ENCODE measurements at places on chromosomes 1 and 21.
A peak's percentile ranks its signal among the peaks of the same experiment; 100 is the strongest.

- no peak for DNase-seq
These were observed 274.4 kb upstream of the FMN2 start for GRCh38 chr1:239817276-239817675.

DNA sequence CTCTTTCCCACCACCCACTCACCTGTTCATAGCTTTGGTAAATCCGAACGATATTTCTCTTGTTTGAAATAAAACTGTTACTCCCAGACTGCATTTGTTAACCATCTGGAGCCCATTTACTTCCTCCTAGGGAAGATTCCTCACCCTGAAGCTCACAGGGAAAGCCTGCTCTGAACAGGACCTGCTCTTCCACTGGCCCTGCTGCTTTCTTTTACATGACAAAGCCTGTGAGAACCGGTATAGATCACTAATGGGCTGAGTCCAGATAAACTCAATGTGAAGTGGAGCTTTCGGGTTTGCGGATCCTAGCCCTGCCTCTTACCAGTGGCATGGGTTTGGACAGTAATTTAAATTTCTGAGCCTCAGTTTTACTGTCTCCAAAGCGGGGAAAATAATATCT is 45.2 kb downstream of the FAM163A start:
- no peak for DNase-seq

DNA sequence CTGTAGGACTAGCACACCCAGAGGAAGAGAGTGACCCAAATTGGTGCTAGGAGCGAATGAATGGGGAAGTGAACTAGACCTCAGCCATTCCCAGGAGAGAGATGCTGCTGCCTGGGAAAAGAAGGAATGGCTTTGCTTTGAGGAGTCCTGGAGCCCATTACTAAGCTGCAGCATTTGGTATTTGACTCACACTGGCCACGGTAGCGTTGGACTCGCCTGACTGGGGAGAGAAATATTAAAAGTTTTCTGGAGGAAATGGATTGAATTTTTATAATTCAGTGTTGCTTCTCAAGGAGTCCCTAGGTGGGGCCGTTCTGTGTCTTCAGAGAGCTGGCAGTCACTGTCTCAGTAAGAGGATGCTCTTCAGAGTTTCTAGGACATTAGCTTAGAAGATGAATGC is 40.2 kb downstream of the PIK3CD start:
- DNase-seq = no peak

DNA sequence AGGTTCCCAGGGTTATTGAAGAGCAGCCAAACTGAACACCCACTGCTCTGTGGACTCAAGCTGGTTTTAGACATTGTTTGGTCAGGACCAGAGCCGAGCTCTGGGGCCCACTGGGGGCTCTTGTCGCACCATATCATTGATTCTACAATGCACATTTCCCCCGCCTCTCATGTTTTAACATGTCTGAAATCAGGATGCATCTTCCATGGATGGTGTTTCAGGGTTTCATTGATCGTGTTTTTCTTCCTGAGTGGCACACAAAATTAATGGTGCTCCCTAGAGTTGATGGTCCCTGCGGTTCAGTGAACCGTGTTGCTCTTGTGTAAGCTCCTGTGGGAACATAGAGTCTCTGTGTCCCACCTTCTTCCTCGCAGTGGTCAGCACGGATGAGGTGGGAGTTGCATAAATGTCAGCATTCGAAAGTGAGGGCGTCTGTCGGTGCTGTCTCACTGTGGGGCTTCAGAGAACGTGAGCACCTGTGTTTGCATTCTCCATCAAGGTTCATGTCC is 38.3 kb downstream of the GALNT2 start:
- no peak for DNase-seq

DNA sequence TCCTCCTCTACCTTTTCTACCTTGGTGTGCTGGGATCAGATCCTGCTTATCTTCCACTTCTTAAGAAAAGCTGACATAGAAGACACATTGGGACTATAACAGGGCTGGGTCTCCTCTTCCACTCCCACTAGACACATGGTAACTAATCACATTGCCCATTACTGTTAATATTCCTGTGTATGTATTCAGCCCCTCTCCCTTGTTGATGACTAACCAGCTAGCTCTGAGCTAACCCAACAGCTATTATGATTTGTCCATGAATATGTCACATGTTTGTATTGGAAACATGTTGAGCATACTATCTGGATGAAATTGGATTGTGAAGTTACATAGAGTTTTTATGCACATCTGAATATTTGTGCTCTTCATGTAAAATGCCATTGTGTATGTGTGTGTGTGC is 52.9 kb downstream of the MPZL1 start:
- no peak for DNase-seq

GRCh38 chr1:22030473-22030872 is 22.0 kb upstream of the CDC42 start:
- DNase-seq = no peak

DNA sequence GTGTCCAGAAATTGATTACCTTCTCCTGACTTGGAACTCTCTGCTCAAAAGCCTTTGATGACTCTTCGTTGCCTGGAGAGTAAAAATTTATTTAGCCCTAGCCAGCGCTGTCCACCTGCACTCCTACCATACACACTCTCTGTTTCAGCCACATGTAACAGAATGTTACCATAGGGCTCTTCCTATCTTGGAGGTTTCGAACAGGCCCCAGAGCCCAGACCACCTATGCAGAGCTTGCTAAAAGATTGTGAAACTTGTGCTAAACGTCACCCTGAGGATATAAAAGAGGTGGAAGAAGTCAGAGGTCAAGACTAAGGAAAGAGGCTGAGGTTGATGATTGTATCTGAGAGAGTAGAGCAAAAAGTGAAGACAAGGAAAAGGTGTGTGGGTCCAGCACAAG is 237.0 kb upstream of the HOOK1 start:
- DNase-seq = no peak

DNA sequence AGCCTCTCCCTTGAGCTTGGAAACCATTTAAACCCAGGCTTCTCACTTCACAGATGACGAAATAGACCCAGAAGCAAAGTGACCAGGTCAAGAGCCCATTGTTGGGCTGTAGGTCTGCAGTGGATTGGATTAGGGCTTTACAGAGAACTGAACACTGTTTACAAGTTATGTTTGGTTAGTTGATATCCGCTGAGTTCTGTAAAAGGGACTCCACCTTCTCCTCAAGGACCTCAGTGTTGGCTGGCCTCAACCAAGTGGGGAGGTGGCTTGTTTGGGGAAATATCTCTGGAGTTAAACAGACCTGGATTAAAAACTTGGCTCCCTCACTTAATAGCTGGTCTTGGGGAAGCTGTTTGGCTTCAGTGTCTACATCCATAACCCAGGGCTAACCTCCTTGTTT is 88.1 kb downstream of the UCK2 start:
- DNase-seq = no peak

GRCh38 chr1:40143891-40144575 is 17.2 kb upstream of the RLF start:
- peak; percentile 3 for DNase-seq

DNA sequence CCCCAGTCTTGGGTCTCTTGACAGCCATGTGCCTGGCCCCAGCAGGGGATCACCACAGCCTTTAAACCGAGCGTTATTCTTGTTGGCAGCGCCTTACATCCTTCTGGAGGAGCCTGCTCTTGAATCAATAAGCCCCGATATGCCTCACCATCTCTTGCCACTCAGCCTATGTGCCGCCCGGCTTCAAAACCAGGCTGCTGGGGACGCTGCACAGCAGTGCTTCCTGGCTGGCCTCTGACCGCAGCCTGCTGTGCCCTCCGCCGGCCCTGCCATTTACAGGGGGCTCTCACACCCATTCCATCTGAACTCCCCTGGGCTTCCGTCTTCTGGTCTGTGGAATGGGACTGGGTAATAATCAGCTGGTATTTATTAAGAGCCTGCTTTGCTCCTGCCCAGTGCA is 3.0 kb upstream of the PEX10 start:
- no peak for DNase-seq

GRCh38 chr1:27322569-27323240 is 742 bp downstream of the TMEM222 start:
- no peak for DNase-seq

DNA sequence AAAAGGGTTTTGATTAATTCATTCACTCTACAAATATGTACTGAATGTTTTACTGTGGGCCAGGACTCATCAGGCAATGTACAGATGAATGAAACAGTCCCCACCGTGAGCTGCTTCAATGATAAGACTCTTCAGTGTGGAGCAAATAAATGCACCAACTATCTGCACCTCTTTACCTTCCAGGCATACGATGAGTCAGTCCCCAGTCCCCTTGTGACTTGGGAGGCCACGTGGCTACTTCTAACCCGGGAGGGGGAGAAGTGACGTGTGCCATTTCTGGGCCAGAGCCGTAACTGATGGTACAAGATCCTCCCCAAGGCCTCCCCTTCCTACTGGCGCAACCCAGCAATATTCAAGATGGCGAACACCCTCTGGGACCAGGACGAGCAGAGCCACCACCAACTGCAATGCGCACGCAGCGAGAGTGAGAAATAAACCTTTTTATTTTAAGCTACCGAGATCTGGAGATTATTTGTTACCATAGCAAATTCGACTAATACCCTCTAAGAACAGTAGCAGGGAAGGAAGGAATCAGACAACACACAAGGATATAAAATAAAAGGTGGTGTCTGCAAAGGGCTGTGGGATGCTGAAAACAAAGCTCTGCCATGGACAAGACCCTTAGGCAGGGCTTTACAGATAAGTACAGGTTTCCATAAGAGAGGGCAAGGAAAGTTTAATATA is 74.5 kb downstream of the NPHP4 start:
- no peak for DNase-seq

DNA sequence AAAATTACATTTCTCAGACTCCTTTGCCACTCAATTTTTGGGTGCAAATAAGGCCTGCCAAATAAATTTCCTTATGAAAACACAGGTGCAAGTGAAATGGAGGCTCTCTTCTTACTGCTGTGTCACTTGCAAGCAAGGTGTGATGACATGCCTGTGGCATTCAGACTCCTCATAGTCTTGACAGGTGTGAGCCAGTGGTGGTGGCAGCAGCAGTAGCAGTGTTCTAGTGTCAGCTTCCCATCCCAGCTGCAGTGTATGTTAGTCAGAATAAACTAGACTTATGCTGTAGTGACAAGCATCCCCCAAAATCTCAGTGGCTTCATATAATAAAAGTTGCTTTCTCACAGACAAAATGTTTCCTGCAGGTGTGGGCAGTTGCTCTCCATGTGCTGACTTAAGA is 3.8 kb upstream of the EEIG2 start:
- DNase-seq = no peak

- no peak for DNase-seq
These were observed 6.2 kb upstream of the AGTRAP start for GRCh38 chr1:11729498-11730428.

DNA sequence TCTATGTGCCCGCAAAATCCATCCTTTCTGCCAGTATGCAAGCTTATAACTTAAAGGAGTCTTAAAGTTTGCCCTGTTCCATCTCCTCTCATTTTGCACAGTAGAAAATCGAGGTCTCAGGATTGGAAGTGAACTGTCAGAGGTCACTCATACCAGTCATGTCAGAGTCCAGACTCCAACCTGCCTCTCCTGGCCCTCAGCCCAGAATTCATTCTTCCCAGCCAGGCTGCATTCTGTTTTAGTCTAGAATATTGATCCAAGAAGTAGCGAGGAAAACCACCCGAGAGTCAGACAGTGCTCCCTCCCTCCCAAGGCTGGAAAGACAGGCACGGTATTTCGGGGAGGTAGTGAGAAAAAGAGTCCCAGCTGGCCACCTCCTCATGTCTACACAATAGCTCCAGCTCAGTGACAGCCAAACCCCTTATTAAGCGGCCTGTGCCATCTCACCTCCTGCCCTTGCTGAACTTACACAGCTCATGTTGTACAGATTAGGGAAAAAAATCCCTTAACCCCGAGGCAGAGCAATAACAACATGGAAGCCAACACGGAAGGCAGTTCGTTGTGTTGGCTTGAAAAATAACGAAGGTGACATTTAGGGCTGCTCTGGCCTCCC is 89.4 kb downstream of the OMA1 start:
- DNase-seq = no peak

All from nucleus accumbens (tissue), 56 donors.